ENCODE measurements at places on chromosomes 12 and 14.
A peak's percentile ranks its signal among the peaks of the same experiment; 100 is the strongest.

DNA sequence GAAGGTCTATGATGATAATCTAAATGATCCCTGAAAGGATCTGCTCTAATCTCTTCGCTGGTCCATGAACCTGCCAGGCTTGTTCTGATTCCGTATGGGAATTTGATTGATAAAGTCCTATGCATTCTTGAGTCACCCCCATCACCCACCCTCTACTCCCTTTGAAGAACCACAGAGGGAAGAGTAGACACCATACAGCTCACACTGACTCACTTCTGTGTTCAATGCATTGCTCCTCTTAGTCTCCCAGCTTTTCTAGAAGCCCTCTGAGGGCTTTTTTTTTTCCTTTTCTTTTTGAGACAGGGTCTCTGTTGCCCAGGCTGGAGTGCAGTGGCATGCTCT is 18.5 kb upstream of the GPRC5A start:
- DNase-seq: peak; percentile 54

- DNase-seq: no peak
These were observed 118.9 kb downstream of the GPR135 start for GRCh38 chr14:59346329-59346728.

DNA sequence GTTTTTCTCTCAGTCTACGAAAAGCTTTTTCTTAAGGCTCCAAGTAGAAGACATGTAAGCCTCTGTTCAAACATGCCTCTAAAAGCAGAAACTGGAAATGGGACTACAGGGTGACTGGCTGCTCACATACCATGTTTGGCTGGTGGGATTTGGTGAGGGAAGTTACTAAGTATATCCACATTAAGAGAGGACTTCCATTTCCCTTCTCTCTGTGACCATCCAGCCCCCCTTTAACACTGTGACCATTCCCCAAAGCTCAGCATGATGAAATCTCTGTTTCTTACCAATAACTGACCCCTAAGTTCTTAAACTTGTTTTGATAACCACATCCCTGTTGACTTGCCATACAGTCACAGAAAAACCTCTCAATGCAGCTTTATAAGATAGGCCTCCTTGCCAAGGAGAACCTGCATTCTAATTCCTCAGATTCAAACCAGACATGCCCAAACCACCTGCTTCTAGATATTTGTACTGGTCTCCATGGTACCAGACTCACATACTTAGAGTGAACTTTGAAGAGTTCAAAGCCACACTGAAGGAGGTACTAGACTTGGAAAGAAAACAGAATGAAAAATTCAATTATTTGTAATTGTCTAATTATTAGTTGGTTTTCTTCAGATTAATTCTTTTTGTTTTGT is 102.2 kb downstream of the VEZT start:
- no peak for DNase-seq

DNA sequence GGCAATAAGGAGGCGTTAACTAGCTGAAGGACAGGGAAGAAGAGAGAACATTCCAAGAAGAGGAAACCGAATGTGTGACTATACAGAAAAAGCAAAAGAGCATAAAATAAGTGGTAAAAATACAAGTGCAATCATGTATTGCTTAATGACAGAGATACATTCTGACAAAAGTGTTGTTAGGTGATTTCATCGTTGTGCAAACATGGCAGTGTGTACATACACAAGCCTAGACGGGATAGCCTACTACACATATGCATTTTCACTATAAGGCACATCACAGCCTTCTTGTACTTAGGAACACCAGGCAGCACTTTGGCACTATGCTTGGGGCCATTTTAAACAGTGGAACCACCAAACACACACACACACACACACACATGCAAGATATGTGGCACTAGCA is 299.3 kb downstream of the BCAT1 start:
- DNase-seq: no peak

DNA sequence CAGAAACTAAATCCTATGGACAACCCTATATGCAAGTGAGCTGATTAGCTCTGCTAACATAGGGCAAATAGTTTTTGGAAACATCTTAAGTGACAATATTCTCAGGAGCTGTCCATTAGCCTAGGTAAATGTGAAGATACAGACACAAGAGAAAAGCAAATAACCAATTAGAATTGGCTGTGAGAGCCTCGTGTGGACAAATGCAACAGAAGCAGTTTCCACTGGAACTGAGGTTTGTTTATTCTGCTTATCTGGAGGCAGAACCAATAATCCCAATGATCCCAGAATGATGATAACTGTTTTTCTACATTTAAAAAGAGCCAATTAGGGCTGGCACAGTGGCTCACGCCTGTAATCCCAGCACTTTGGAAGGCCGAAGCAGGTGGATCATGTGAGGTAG is 43.2 kb upstream of the YAF2 start:
- no peak for DNase-seq

DNA sequence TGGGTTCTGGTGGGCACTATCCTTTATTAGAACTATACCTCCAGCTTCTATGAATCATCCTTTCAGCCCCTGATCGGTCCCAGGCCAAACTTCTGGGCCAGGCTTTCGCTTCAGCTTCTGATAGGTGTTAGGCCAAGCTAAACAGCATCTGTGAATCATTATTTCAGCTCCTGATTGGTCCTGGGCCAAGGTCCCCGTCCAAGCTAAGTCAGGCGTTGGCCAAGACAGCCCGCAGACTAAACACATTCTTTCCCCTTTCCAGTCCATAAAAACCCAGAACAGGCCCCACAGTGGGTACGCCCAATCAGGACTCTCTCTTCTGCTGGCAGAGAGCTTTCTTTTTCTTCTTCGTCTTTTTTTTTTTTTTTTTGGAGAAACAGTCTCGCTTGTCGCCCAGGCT is 1808.9 kb upstream of the SEL1L start:
- no peak for DNase-seq

DNA sequence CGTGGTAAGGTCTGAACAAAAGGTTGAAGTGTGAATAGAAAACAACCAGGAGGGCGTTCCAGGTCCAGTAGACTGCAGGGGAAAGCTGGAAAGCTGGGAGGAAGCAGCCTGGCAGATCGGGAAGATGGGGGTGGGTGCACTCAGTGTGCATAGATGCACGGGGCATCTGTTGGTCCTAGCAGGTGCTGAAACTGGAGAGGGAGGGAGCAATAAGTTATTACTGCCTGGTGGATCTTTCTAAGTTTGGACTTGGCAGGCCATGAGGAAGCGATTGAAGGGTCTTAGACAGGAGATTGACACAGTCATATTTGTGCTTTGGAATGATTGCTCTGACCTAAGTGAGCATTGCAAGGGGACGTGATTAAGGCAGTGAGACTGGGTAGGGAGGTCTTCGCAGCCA is 194.4 kb downstream of the EFCAB11 start:
- no peak for DNase-seq

DNA sequence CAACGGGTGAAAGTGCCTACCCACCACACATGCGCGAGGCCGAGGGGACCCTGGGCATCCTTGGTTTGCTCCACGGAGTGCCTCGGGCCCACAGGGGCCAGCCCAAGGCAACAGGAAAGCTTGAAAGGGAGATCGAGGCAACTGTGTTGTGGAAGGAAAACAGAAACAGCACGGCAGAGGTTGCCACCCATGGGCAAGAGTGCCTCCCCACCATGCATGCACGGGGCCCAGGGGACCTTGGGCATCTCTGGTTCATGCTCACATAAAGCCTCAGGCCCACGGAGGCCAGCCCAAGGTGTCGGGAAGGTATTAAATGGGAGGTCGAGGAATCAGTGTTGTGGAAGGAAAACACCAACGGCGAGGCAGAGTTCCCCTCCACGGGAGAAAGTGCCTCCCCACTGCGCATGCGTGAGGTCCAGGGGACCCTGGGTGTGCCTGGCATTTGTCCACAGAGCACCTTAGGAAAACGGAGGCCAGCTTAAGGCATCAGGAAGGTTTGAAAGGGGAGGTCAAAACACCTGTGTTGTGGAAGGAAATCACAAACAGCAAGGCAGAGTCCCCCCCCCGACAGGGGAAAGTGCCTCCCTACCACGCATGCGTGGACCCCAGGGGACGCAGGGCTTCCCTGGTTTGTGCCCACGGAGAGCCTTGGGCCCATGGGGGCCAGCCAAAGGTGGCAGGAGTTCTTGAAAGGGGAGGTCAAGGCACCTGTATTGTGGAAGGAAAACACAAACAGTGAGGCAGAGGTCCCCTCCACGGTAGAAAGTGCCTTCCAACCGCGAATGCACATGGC is 367.3 kb downstream of the ALG10 start:
- no peak for DNase-seq

DNA sequence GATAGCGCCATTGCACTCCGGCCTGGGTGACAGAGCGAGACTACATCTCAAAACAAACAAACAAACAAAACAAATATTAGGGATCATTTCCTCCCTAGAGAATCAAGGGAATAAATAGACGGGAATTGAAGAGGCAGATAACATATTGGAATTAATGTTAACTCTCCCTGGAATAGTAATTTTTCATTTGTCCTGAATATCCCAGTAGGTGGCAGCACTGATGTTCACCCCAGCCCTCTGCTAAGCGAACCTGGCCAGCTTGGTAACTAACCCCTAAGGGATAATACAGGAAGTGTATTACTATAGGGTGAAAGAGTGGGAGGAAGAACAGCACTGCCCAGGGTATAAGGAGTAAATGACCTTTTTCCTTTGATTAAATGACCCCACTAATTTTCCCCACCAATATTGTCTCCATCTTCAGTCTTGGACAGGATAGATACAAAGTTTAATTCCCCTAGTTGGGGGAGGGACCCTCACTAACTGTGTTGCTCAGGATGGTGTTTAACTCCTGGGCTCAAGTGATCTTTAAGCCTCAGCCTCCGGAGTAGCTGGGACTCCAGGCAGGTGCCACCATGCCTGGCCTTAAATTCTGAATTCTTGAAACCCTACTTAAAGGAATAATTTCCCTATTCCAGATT is 40.5 kb downstream of the SLC2A14 start:
- peak; percentile 61 for DNase-seq

DNA sequence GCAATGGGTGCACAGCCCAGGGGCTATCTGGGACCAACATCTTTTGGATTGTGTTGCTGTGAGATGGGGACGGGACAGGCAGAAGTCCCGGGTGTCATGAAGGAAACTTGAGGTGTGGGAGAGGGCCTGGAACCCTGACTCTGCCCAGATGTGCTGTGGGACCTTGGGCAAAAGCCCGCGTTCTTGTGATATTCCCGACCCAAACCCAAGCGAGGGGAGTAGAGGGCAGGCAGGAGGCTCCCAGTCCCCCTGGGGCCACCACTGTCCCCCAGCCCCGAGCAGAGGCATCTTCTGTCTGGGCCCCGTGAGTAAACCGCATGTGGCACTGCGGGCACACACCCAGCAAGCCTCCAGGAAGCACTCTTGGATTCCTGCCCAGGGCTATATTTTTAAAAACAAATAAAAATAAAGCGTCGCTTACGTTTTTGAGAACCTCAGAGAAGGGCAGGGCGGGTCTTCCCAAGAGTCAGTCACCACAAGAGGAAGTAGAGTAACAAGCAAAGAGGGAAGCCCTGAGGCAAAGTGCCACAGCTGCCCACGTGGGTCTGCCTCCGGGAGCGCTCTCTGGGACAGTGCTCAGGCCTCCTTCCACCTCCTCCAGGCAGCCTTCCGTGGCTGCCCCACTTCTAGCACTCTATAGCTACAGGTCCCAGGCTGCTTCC is 39.5 kb downstream of the BEGAIN start:
- DNase-seq: peak; percentile 78

DNA sequence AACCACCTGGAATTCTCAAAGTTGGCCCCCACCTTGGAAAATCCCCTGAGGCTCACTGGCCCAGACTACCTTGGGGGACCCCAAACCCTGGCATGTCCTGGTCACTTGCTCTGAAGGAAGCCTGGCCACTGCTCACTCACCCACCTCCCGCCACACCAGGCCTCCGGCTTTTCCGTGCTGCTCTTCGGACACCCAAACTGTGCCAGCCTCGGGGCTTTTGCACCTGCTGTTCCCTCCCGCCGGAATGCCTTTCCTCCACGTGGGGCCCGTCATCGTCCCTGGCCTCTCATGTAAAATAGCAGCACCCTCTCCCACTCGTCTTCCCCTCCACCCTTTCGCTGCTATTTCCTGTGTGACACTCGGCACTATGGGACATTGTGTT is 87.2 kb upstream of the NCOR2 start:
- no peak for DNase-seq

- no peak for DNase-seq
These were observed 8.3 kb downstream of the BMP4 start for GRCh38 chr14:53948205-53948884.

DNA sequence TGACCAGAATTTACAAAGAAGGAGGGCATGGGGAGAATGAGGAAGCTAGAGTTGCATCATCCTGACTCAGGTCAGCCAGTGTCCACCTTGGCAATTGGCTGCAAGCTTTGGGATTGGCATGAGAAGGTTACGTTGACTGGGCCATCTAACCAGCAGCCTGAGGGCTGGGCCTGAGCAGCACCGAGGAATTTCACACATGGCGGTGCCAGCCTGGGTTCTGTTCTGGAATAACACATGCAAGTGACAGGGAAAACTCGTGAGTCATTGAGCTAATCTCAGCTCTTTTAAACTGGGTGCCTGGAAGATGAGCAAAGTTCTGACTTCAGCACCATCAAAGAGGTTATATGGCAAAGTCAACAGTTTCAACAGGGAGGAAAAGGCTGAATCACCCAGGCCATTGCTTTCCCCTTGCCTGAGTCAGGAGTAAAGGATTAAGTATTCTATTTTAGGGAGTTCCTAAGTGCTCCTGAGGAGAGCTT is 543.2 kb upstream of the TBX3 start:
- peak; percentile 84 for DNase-seq

DNA sequence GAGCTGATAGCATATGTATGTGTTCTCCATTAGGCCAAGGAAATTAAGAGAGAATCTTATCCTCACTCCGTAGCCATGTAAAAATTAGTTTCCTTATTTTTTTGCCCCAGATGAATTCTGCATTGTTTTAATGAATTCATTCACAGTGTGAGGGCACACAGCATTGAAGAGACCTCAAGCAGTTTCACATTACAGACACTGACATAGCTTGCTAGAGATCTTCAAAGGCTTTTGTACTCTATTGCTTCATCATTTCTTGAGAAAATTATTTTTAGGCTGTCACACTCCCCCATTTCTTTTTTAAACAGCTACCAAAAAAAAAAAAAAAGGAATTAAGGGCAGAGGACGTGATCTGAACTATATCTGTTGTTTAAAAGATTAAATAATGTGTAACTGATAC is 251.1 kb downstream of the BCAT1 start:
- DNase-seq: no peak

- peak; percentile 59 for DNase-seq
These were observed 11.8 kb upstream of the DERA start for GRCh38 chr12:15899282-15899870.

DNA sequence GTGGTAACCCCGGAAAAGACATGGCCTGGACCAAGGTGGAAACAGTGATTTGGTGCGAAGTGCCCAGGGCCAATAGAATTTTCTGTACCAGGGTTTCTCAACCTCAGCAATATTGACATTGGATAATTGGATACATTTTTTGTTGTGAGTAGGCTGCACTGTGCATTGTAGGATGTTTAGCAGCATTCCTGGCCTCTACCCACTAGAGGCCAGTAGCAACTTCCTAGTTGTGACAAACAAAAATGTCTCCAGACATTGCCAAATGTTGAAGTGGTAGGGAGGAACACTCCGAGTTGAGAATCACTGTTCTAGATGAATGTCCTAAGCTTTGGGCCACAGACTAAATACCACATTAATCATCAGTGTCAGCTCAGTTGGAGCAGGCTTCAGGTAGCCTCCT is 6.2 kb upstream of the CGRRF1 start:
- DNase-seq: peak; percentile 49

Data from MCF 10A (cell line).